MCF 10A (cell line): ENCODE measurements at places on chromosomes 4 and X. TPM values are rescaled to one million over a fixed set of nuclear protein-coding genes. Genes with fewer than 3 reads are reported as not detected.
A peak's percentile ranks its signal among the peaks of the same experiment; 100 is the strongest.

GRCh38 chr4:20178902-20179576 lies 72.7 kb upstream of the SLIT2 start:
- H3K27ac ChIP-seq, result no peak overlapping the region
- no peak for DNase-seq
- no peaks in the 10 kb centered on the region for H3K27me3 ChIP-seq
- no peaks in the 10 kb centered on the region for H3K36me3 ChIP-seq
- no peaks in the 10 kb centered on the region for H3K4me1 ChIP-seq
- H3K4me3 ChIP-seq, result no peak overlapping the region

DNA sequence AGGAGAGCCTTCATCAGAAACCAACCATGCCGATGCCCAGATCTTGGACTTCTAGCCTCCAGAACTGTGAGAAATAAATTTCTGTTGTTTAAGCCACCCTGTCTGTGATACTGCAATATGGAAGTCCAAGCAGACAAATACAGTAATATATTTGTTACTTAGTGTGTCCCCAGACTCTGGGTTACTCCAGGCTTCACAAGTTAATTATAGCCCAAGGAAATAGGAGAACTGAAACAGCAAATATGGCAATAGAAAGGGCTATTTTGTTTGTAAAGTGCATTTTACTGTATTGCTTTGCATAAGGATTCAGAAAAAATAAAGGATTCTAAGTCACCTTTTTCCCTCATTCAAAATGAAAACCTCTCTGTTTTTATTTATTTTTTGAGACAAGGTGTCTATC lies 15.7 kb downstream of the TIGD4 start:
- no peaks in the 10 kb centered on the region for H3K4me1 ChIP-seq
- H3K36me3 ChIP-seq, result no peaks in the 10 kb centered on the region
- no peak for DNase-seq
- peaks cover 8% of the 10 kb centered on the region for H3K27me3 ChIP-seq

GRCh38 chrX:43813898-43814297 lies 68.4 kb downstream of the MAOB start:
- H3K27ac ChIP-seq, result no peak overlapping the region
- peaks cover 54% of the 10 kb centered on the region for H3K27me3 ChIP-seq
- no peaks in the 10 kb centered on the region for H3K36me3 ChIP-seq
- no peak overlapping the region for H3K4me3 ChIP-seq
- DNase-seq, result peak; percentile 47

The UGT2B17 gene
- total RNA-seq, result not detected in 2 replicates

The NDNF gene
- total RNA-seq, result 0.42 TPM in 1 of 2 replicates, not detected in the other

The MCUB gene
- total RNA-seq, result 11.0 and 16.3 TPM in 2 replicates

DNA sequence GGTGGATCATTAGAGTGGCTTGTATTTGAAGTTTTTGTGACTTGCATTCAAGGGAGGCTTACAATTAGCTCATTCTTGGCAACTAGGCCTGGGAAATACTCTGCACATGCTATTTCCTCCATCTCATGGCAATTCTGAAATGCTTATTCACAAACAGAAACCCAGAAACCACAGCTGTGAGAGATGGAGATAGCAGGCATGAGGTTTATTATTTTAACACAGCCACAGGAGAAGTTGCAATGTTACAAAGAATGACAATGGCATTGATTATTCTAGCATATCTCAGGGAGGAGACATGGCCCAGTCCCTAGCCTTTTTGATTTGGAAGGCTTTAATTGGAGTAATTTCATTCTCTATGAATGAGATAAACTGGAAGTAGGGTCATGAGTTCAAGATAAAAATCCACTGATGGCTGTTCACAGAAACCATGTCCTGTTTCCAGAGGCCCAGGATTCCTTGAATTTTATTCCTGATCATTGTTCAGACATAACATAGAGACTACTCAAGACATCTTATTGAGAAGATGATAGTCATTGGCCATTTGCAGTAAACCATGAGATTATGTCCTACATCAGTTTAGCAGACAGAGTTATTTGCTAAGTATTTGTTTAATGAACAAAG lies 123.9 kb downstream of the MID1 start:
- H3K27me3 ChIP-seq, result no peaks in the 10 kb centered on the region
- H3K4me1 ChIP-seq, result no peaks in the 10 kb centered on the region
- no peak overlapping the region for H3K4me3 ChIP-seq
- DNase-seq, result no peak
- H3K36me3 ChIP-seq, result no peaks in the 10 kb centered on the region

DNA sequence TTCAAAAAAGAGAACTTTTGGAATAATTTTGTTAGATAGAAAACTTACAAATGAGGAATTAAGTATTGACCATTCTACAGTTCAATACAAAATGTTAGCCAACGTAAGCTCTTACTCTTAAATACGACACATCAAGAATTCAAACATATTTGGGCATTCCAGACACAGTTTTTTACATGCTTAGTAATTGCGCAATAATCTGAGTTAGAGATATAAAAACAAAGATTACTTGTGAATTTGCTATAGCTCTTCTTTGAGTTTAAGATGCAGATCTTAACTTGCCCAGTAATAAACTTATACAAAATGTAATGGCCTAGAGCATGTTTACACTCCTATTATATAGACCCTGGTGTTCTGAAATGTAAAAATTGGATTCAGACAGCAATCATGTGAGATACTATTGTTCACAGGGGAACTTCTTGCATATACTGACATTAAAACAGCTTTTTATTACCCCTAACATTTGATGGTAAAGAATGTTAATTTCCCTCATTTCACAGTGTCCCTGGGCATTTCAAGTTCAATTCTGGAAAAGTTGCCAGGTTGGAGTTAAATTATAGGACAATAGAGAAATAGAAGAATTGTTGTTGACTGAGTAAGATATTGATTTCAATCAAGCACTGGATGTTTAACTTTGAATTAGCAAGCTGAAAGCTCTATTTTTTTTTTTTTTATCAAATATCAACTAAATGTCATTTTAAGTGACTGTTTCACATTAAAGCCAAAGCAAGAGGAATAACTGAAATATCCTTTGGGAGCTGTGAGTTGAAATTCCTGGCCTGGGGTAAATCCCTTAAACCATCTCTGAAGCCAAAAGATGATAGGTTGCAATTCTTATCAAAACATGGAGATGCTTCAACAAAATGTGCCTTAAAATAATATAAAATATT lies 910 bp downstream of the HPGDS start:
- no peak for DNase-seq
- H3K27ac ChIP-seq, result no peak overlapping the region
- no peaks in the 10 kb centered on the region for H3K4me1 ChIP-seq
- no peaks in the 10 kb centered on the region for H3K36me3 ChIP-seq
- no peak overlapping the region for H3K4me3 ChIP-seq

DNA sequence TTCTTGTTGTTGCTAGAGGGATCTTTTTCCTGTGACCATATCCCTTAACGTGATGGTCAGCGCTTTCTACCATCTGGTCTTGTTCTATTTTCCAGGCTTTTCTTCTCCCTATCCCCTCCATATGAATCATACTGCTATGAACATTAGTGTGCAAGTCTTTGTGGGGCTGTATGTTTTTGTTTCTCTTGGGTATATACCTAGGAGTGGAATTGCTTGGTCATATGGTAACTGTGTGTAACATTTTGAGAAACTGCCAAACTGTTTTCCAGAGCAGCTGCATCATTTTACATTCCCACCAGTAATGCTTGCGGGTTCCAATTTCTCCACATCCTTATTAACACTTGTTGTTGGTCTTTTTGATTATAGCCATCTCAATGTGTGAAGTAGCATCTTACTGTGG lies 121.4 kb downstream of the SPRY1 start:
- no peaks in the 10 kb centered on the region for H3K4me1 ChIP-seq
- H3K27me3 ChIP-seq, result no peaks in the 10 kb centered on the region
- no peak overlapping the region for H3K27ac ChIP-seq
- H3K4me3 ChIP-seq, result no peak overlapping the region
